MG63 (cell line): ENCODE measurements at places on chromosomes 11 and 22.

GRCh38 chr11:27653990-27654758, 46.1 kb downstream of the BDNF start:
- DNase-seq, result no peak

DNA sequence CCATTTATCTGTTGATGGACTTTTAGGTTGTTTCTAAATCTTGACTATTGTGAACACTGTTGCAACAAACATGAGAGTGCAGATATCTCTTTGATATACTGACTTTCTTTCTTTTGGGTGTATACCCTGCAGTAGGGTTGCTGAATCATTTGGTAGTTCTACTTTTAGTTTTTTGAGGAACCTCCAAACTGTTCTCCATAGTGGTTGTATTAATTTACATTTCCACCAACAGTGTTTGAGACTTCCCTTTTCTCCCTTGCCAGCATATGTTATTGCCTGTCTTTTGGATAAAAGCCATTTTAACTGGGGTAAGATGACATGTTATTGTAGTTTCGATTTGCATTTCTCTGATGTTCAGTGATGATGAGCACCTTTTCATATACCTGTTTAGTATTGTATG, 330.0 kb downstream of the DDX10 start:
- DNase-seq, result no peak

DNA sequence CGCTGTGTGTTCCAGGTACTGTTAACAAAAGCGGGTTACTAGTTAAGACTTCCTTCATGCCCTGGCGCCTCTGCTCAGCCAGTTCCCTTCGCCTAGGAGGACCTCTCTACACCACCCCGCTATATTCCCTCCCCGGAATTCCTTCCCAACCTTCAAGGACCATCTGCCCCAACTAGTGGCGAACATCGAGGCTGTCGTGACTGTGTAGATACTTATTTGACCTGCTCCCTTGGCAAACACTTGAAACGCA, 450 bp upstream of the BCL2L13 start:
- no peak for DNase-seq

DNA sequence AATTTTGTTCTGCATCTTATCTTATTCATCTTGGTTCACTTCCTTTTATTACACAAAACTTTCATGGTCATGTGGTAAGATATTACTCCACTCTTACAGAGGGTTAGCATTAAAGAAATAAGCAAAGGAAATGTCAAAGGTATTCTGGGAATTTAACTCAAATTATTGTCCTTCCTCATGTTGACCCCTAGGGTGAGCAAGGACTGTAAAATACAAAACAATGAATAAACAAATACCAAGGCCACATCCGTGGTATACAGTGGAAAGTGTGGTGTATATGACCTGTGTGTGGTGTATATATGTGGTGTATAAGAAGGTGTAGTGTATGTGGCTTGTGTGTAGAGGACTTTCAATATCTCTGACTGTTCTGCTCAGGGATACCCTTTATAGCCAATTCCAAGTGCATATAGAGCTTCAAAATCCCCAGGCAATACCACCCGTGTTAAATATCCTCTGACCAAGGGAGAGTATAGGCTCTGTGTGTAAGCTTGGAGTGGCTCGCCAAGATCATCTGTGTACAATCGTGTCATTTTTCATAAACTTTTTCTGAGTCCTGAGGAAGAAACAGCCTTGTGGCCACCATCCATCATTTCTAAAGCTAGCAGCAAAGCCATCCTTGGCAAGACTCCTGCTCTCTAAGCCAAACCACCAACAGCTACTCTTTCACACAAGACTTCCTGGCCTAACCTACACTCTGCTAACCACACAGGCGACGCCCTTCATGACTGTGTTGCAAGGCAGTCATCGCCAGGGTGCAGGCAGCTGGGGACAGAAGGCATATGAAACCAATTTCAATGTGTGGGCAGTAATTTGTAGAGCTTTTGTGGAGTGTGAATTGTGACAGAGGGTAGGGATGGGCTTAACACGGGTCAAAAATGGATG, 548.0 kb downstream of the ETS1 start:
- peak; percentile 93 for DNase-seq

DNA sequence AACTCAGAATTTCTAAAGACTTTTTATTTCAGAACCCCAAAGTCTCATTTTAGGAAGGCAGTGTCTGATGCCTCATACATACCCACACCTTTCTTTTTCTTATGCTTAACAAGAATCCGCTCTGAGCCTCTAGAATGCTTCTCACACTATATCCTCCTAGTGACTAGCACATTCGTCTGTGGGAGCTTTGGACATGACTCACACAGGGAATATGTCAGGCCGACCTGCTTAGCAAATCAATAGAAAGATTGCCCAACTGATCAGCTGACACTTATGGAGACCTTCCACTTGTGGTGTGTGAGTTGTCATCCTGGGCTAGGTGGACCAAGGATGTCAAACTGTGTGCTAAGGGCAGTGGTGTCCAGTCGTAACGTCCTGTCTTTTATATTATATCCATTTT, 129.9 kb upstream of the TTC12 start:
- peak; percentile 60 for DNase-seq

- DNase-seq, result no peak
Observed at GRCh38 chr11:63210111-63210510, 33.3 kb downstream of the SLC22A25 start.

- no peak for DNase-seq
Observed at GRCh38 chr11:68053981-68054812, 15.4 kb downstream of the TCIRG1 start.

GRCh38 chr22:38505541-38506117, 482 bp downstream of the DDX17 start:
- DNase-seq, result peak; percentile 73

GRCh38 chr11:704781-705645, 1.0 kb upstream of the EPS8L2 start:
- DNase-seq, result no peak

GRCh38 chr22:17580441-17581031, 17.2 kb downstream of the SLC25A18 start:
- no peak for DNase-seq

DNA sequence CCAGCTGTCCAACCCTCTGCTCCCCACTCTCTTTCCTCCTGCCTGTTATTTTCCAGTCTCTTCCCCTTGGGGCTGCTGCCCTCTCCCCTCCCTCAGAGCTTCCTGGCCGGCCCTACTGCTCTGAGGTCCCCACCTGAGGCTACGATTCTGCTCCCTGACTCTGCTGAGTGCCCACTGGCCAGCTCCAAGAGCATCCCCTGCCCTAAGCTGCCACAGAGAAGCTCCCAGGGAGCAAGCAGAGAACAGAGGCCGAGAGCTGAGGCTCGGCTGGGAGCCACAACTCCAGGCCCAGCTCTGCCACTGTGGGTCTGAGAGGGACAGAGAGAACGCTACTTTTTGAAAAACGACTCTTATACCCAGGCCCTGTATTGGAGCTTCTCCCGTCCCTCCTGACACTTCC, 61.1 kb downstream of the CHRDL2 start:
- DNase-seq, result no peak

GRCh38 chr11:92204731-92205130, 19.9 kb upstream of the FAT3 start:
- peak; percentile 21 for DNase-seq

DNA sequence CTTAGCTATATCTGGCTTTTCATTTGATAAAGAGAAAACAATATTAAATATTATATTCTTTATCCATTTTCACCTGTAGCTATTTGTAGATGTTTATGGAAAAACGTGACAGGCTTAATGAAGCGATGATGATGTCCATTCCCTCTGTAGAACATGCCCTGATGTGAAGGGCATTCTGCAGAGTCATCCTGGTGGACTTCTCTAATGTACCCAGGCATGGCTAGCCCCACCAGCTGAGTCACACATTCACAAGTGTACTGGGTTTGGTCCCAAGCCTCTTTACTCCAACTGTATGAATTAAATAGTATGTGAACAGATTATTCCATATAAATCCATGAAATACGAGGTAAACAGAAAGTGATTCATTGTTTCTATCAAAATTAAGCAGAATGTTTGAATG, 139.3 kb downstream of the CADM1 start:
- DNase-seq, result peak; percentile 13

GRCh38 chr11:57641011-57641807, 8.5 kb downstream of the YPEL4 start:
- DNase-seq, result no peak

- no peak for DNase-seq
Observed at GRCh38 chr11:87036756-87037449, 831 bp upstream of the TMEM135 start.

GRCh38 chr11:65416841-65417701, 5.5 kb upstream of the NEAT1 start:
- DNase-seq, result no peak

GRCh38 chr11:33588056-33588455, 112.6 kb downstream of the C11orf91 start:
- DNase-seq, result no peak

DNA sequence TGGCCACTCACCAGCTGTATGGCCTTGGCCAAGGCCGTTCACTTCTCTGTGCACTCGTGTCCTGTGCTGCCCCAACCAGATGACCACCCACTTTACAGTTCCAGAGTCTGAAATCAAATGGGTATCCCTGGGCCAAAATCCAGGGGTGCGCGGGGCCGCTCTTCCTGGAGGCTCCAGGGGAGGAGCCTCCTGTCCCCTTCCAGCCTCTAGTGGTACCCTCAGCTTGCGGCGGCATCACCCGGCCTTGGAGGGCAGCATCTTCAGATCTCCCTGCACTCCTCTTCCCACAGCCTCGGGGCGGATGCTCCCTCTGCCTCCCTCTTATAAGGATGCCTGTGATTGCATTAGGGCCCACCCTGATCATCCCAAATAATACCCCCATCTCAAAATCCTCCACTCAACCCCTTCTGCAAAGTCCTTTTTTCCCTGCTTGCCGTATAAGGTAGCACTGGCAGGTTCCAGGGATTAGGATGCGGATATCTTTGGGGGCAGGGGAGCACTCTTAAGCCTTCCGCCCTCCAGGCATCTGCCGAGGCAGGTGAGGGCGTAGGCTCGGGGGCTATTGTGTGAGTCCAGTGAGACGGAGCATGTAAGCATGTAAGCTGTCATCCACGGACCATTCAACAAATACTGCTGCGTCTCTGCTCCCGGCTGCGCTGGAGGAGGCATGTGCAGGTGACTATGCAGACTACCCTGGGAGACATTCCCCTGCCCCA, 24.4 kb upstream of the SHISAL1 start:
- DNase-seq, result no peak

GRCh38 chr22:24592851-24593558, at the start of gene LRRC75B:
TSS of gene LRRC75B (minus strand) at chr22:24593073. CDS start at chr22:24593039, 34 bp downstream.
- peak; percentile 92 for DNase-seq

- DNase-seq, result no peak
Observed at GRCh38 chr22:39684702-39685281, 114.2 kb downstream of the CACNA1I start.

DNA sequence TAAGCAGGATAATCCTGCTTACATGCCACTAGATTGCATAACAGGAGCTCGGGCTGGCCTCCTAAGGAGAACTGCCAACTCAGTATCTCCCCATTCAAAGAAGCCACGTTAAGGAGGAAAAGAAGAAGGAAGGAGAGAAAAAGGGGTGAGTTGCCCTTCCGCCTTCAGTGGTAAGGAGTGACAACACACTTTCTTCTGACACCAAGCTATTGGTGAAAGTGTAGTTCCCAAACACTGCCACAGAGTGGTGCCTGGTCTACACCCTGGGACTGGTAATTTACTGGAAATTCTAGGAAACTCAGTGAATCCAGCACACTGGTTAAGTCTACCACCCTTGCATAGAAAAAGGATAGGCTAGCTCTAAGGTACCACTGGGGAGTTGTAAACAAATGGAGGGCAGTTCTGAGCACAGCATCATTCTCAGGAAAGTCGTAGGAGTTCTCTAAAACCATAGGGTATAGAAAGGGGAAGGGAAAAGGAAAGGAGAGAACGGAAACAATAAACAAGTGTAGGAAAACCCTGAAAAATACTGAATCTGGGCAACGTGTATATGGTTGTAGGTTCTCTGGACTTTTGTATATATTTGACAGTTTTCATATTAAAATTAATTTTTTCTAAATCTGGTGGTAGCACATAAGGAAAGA, 58.2 kb downstream of the RRAS2 start:
- peak; percentile 23 for DNase-seq

GRCh38 chr11:64608046-64608445, 17.0 kb downstream of the SLC22A12 start:
- peak; percentile 12 for DNase-seq

DNA sequence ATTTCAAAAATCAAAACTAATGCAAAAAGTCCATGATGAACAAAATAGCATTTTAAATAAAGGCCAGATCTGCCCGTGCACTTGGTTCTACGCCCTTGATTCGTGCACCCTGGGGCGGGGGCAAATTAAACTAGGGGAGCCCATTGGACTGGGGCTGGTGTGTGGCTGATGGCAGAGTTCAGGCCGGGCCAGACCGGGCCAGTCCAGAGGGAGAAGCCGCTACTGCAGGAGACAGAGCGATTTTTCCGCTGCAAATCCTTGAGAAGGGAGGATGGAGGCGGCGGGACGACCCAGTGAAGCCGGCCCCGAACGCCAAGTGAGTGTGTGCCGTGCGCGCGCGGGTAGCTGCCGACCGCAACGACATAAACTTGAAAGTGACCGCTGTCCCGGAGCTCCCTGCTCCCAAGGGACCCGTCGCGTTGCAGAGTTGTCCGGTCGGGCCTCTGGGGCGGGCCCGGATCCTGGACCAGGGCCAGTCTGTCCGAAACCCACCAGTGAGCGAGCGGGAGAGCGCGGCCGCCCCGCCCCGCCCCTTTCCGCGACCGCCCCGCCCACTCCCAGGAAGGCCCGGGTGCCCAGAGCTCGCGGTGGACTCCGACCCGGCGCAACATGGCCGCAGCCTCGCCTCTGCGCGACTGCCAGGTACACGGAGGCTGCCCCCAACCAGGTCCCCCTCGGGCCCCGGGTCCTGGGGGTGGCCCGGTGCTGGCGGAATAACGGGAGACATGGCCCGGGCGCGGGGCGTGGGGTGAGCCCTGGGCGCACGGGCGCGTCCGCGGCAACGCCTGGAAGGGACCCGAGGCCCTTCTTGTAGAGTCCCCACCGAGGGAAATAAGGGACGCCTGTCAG, at the start of gene TTC38:
TSS of gene TTC38 (plus strand) at position 578 of the 849 bp plus-strand sequence. CDS start at position 610, 32 bp downstream.
- DNase-seq, result peak; percentile 87

DNA sequence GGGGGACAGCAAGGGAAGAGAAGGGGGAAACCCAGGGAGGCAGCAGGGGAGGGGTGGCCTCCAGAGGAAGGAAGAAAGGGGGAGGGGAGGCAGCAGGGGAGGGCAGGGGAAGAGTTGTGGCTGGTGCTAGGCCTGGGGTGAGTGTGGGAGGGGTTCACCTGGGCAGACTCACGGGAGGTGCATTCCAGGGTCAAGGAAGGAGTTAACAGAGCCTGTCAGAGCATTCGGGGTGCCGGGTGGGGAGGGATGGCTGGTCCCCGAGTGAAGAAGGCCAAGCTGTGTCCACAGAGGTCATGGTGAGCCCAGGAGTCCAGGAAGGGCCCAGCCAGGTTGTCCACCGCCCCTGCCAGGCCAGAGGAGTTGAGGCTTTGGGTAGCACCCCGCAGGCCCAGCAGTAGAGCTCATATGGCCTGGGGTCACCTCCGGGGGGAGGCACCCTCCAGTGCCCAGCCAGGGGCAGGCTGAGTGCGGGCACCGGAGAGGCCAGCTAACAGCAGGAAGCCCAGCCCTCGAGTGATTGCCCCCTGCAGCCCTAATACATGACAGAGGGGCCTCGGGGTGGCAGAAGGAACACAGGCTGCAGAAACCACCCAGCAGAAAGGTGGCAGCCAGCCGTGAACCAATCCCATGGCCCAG, 31.1 kb upstream of the PPARA start:
- DNase-seq, result no peak
